Stimulated activated CD4-positive, alpha-beta T cell treated with anti-CD3 and anti-CD28 coated beads, TNF-alpha, amount 100 ng/mL, for 24 hours (primary cell): ENCODE measurements at places on chromosomes 13 and 19.

DNA sequence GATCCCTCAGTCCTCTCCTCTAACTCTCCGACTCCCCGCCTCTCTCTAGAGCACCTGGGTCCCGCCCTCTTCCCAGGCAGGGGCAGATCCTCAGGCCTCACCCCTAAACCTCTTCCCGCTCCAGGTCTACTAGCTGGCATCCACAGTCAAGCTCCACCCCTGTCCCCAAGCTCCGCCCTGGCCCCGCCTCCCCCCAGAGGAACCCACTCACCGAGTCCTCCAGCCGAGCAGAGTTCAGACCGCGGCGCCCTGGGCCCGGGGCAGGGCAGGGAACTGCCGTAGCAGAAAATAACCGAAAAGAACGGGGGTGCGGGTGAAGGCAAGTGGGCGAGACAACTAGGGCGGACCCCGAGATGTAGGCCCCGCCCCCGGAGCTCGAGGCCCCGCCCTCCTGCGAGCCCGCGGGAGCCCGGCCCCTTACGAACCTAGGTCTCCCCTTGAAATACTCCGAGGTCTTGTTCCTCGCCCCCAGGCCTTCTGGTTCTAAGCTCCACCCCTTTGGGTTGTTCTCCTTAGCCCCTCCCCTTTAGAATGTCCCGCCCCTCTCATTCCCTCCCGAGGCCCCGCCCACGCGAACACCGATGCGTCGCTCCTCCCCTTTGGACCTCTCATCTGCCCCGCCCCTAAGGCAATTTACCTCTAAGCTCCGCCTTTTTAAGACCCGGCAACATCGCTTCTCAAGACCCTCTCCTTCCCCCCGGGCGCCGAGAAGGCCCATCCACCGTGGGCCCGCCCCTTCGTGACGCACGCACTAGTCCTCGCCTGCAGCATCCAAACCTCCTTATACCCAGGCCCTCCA is at the start of gene GGN:
GGN (minus strand) TSS at position 485 of the 799 bp plus-strand sequence. CDS start 773 bp downstream, outside the sequence.
- peak; percentile 65 for DNase-seq

DNA sequence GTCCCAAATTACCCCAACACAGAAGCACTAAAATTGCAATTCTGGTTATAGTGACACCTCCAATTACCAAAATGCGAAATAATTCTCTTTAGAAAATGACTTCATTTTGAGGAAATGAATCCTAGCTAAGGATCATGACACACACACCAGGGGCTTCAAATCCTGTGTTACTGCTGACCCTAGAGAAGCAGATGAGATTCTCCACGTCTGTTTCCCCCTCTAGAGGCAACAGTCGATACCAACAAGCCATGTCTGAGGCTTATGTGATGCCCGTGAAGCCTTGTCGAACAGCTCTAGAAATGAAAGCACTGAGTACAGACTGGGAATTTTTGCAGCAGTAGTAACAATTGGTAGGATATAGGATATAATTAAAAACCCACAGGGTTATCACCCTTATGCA is 153.6 kb upstream of the TMTC4 start:
- DNase-seq, result no peak

GRCh38 chr19:33794683-33795369 is 1.8 kb upstream of the KCTD15 start:
- no peak for DNase-seq

DNA sequence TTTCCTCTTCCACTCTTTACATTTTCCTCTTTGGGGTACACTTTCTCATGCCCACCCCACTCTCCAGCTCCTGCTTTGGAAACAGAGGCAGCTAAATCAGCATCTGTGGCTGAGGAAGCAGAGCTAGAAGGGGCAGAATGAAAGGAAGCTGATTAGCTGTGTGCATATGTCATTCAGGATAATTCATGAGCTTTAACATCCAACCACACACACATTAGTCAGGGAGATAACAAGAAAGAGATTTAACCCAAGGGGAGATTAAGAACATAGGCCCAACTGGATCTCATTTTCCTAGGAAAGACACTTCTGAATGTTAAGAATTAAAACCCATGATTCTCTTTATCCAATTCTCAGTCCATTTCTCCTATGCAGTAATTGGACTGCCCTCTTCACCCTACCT is 405.5 kb downstream of the TBC1D4 start:
- no peak for DNase-seq

DNA sequence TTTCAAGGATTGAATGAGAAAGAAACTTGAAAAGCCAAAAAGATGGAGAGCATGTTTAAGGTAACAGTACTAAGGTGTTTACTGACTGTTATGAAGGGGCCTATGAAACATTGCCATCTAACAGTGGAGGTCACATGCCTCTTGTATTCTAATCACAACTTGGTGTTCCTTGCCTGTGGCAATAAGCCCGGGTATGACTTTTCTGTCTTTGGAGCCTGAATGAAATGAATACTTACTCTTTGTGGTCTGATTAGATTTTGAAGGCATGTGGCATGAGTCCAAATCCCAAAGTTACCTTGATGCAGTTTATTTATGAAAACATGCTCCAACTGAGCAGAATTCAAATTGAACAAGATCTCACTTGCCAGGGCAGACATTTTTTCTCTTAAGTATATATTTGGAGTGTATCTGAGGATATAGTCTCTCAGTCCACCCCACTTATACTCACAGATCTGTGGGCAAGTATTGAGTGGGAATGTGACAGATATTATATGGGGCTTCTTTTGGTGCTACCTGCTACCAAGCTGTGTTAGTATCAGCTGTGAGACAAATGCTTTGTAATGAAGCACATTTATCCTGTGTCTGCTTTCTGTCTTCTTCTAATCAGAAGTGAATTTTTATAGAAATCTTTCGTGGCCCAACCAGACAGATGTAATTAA is 67.5 kb downstream of the B3GLCT start:
- no peak for DNase-seq

DNA sequence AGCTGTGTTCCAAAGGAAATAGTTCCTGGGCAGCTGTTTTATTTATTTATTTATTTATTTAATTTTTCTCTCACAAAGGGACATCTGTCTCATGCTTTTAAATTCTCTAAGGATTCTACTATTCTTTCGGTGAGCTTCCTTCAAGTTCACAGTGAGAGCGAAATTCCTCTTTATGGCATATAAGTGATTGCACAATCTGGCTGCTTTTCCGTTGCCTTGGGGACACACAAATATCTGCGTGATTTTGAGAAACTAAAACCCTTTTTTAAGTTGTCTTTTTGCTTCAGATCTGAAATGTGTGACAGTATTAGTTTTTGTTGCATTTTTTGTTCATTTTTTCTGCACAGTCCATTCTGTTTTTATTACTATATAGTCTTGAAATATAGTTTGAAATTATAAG is 19.2 kb downstream of the ZNF486 start:
- no peak for DNase-seq

GRCh38 chr19:39996218-39996810 is 546 bp upstream of the ZNF546 start:
- DNase-seq, result no peak

- no peak for DNase-seq
These were observed 147.1 kb upstream of the SLITRK1 start for GRCh38 chr13:84029396-84029795.

- DNase-seq, result no peak
These were observed 3.6 kb upstream of the CCER2 start for GRCh38 chr19:38915329-38916321.

DNA sequence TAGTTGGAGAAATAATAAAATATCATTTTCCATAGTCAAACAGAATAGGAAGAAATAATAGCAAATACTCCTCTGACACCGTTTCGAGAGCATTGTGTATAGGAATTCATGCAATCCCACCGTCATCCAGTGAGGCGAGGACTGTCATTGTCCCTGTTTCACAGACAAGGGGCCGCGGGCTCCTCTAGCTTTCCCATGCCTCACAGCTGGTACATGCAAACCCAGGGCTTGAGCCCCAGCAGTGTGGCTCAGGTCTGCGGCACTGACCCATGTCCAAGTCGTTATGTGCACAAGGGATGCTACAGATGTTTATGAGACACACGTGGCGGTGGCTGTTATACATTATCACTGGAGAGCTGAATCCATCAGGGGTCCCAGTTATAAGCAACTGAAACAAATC is 18.5 kb upstream of the ATP11A start:
- DNase-seq, result no peak

DNA sequence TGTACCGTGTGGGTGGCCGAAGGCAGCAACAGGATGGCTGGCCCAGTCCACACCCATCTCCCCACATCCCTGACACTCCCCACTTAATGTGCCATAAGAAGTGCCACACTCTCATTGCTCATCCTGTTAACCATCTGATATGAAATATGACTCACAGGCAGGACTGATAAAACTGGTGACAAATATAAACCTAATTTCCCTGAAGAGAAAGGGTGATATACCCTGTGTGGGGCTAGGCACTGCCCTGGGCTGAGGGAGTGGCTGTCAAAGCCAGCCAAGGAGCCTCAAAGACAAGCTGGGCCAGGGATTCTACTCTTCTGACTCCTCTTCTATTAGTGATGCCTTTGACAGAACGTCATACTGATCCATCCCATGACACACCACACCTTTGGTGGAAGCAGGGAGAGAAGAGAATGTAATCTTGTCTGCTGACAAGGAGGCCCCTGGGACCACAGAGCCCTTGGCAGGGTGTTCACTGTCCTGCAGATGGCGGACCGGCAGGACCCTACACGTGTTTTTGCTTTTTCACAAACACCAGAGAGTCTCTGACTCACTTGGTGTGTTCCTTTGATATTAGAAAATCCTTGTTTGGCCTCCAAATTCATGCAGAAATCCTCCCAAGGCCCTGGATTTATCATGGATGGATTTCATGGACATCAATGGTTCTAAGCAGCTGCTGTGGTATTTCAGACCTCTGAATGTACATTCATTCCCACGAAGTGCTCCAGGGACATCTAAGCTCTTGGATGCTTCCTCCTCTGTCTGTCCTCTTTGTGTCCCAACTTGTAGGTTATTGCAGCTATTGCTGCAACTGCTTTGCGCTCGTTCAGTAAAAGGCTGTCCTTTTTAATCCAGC is 98.0 kb upstream of the WASF3 start:
- DNase-seq, result no peak

DNA sequence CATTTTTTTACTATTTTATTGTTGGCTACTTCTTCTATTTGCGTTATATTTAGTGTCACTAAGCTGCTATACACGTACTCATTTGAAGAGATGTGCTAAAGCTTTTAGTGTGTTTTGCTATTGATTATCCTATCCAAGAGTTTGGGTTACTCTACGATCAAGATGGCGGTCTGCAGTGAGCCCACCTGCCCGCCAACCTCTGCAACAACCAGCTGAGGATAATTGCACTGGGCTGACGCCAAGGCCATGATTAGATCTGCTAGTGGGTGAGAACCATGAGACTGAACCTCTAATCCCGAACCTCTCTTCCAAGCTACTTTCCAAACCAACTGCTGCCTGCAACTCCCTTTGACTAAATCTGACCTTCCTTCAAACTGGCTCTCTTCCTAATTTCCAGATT is 1.8 kb downstream of the CPB2 start:
- no peak for DNase-seq

GRCh38 chr13:110507678-110508381 is 53.7 kb downstream of the RAB20 start:
- no peak for DNase-seq

- no peak for DNase-seq
These were observed 330.1 kb downstream of the DLEU7 start for GRCh38 chr13:50513300-50513877.

DNA sequence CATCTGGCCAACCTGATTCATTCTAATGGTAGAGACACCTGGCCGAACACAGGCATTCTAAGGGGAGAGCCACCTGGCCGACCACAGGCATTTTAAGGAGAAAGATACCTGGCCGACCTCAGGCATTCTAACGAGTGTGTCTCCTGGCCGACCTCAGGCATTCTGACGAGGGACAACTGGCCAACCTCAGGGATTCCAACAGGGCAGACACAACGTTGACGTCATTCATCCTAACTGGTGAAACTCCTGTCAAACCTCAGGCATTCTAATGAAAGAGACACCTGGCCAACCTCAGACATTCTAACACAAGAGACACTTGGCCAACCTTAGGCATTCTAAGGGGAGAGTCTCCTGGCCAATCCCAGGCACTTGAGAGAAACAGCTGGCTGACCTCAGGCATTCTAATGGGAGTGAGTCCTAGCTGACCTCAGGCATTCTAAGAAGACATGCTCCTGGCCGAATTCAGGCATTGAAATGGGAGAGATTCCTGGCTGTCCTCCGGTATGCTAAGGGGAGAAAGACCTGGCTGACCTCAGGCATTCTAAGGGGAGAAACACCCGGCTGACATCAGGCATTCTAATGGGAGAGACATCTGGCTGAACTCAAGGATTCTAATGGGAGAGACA is 1352.5 kb downstream of the UQCRFS1 start:
- no peak for DNase-seq

DNA sequence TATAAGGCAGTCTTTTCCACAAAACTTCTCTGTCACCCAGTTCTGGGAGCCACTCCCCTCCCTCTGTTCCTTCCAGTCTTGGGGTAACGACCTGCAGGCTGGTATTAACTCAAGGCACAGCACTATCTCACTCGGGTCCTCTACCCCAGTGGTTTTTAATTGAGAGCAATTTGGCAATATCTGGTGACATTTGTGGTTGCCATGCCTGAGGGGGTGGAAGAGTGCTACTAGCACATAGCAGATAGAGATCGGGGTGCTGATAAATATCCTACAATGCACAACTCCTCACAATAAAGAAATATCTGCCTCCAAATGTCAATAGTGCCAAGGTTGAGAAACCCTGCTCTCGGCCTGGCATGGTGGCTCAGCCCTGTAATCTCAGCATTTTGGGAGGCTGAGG is 117.7 kb upstream of the ABCC4 start:
- no peak for DNase-seq

GRCh38 chr19:12913011-12913561 is 6.0 kb downstream of the SYCE2 start:
- DNase-seq, result no peak

GRCh38 chr19:15461694-15462093 is 2.6 kb downstream of the RASAL3 start:
- DNase-seq, result no peak

DNA sequence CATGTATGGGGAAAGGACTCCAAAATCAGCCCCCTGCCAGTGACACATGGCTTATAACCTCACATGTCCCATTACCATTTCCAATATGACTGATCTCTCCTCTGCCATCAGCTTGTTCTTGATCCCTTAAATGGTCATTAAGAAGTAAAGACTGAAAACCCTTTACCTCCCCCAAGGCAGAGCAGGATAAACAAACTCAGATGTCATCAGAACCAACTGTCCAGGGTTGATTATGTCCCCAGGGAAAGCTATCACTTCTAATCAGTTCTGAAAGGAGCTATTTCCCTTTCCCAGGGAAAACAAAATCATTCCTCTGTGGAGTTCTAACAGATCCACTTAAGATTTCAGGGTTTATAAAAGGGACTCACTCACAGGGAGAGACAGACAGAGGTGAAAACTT is 350.9 kb downstream of the SUCLA2 start:
- DNase-seq, result no peak

GRCh38 chr13:33884531-33885220 is 66.7 kb downstream of the RFC3 start:
- no peak for DNase-seq

- no peak for DNase-seq
These were observed 87.2 kb upstream of the C1QTNF9B start for GRCh38 chr13:23984546-23984945.
